ENCODE measurements at places on chromosomes 5 and 9.

- no peak within 1 kb of the TSS for H3K4me3 ChIP-seq
- no peaks in the 10 kb centered on the region for H3K27me3 ChIP-seq
- DNase-seq = no peak
- no peaks in the 10 kb centered on the region for H3K4me1 ChIP-seq
- no peak within 1 kb of the TSS for H3K27ac ChIP-seq
Observed at GRCh38 chr5:97142521-97143254, at the start of gene LIX1. Gene LIX1, minus strand, starts transcription at chr5:97142611. Its CDS starts 35 bp downstream, at chr5:97142576.

DNA sequence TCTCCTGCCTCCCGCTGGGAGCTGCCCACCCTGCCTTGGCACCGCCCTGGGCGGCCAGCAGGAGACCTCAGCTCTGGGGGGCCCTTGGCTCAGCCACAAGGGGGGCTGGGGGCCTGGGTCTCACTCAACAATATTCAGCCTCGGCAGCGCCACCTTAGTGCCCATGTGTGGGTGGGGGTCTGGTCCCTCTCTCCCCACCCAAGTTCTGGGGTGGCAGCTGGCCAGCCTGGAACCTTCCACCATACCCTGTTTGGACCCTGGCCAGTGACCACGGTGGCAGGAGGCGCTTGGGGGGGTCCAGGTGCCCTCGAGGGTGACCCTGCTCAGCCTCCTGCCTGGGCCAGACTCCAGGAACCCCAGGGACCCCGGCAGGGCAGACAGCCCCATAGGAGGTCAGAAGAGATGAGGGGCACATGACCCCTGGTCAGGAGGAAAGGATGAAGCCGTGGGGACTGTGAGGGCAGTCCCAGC is 22.2 kb downstream of the NKD2 start:
- DNase-seq = no peak
- H3K36me3 ChIP-seq = no peaks in the 10 kb centered on the region
- no peaks in the 10 kb centered on the region for H3K4me1 ChIP-seq
- H3K4me3 ChIP-seq = no peak overlapping the region
- no peak overlapping the region for H3K27ac ChIP-seq
- no peaks in the 10 kb centered on the region for H3K27me3 ChIP-seq

- H3K4me3 ChIP-seq = no peak overlapping the region
- H3K36me3 ChIP-seq = no peaks in the 10 kb centered on the region
- H3K4me1 ChIP-seq = no peaks in the 10 kb centered on the region
- no peak overlapping the region for H3K27ac ChIP-seq
Observed at GRCh38 chr5:176400382-176401156, 12.0 kb downstream of the HIGD2A start.

DNA sequence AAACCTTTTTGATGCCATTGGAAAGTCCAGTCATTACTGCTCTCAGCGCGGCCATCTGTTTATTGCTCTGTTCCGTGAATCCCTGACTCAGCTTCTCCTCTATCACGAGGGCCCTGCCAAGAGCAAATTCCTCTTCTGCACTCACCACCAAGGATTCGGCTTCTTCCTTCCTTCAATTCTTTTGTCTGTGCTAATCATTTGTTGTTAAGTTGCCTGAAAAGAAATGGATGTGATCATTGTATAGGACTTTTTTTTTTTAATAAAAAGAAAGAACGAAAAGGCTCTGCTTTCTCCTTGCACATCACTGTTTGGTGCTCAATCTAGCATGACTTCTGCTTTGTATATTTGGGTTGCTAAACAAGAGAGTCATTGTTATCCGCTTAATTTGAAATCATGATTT is 128.7 kb upstream of the PIK3R1 start:
- peak overlapping the region; percentile 10 for H3K27ac ChIP-seq
- no peaks in the 10 kb centered on the region for H3K27me3 ChIP-seq
- peak; percentile 41 for DNase-seq
- H3K4me1 ChIP-seq = no peaks in the 10 kb centered on the region

GRCh38 chr5:126335886-126336285 is 87.3 kb upstream of the GRAMD2B start:
- no peaks in the 10 kb centered on the region for H3K4me1 ChIP-seq
- DNase-seq = no peak

GRCh38 chr5:14415024-14415697 is 166.4 kb upstream of the OTULINL start:
- DNase-seq = no peak
- H3K27ac ChIP-seq = no peak overlapping the region
- H3K27me3 ChIP-seq = no peaks in the 10 kb centered on the region
- no peaks in the 10 kb centered on the region for H3K36me3 ChIP-seq
- H3K4me1 ChIP-seq = no peaks in the 10 kb centered on the region
- H3K4me3 ChIP-seq = no peak overlapping the region

All from uterus (tissue), 4 donors.